ENCODE measurements at places on chromosomes 12 and 14.

DNA sequence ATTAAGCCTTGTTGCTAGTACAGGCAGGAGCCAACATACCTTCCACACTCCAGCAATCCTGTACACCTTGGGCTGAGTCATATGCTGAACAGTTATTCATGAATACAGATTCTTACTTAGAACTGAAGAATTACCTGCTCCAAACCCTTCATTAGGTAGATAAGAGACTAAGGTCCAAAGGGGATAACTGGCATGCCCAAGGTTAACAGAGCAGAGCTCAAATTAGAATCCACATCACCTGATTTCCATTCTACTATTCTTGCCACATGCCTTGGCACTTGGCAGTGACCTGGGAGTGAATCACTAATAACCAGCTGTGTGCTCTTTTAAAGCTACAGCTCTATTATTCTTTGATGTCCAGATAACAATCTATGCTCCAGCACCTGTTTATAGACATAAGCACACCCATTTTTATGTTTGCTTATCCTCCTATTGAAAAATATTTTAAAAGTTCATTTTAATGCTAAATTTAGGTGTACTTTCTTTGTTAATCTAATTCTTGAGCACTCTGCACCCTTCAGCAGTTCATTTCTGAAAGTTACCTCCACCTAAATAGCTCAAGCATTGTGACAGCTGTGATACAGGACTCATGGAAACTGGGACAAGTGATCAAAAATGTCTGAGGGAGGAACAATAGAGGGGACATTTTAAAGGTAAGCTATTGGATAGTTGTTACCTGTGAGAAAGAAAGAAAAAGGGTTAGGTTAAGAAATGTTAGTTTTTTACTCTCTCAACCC is 19.4 kb downstream of the LPCAT3 start:
- no peak for DNase-seq

- DNase-seq, result no peak
These were observed 12.9 kb upstream of the EPS8 start for GRCh38 chr12:15801770-15802744.

DNA sequence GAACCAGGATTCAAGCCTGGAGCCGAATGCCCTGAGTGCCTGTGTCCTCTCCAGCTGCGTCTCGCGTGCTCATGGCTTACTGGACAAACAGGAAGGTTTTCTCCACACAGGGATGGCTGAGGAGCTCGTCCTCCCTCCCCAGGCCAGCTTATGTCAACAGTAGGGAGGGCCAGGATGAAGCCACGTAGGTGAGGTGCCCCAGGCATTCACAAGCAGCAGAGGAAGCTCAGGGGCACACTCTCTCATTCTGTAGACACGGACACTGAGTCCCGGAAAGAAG is 49.3 kb downstream of the TRPV4 start:
- no peak for DNase-seq

- no peak for DNase-seq
These were observed 21.1 kb downstream of the IFNG start for GRCh38 chr12:68138480-68138879.

Data from stimulated activated CD8-positive, alpha-beta memory T cell treated with anti-CD3 and anti-CD28 coated beads, Interleukin-4, amount 100 ng/mL, for 1 hour (primary cell).